ENCODE measurements at places on chromosomes 5 and 9. TPM values are rescaled to one million over a fixed set of nuclear protein-coding genes. Genes with fewer than 3 reads are reported as not detected.

DNA sequence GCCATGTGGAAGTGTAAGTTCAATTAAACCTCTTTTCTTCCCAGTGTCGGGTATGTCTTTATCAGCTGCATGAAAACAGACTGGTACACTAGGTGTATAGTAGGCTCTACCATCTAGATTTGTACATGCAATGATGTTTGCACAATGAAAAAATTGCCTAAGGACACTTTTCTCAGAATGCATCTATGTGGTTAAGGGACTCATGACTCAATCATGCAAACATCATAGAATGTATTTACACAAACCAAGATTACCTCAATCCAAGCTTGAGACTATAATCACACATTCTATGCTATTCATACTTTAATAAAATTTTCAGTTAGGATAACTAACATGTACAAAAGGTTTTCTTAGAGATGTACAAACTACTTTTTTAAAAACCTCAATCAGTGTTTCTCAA is 1164.5 kb downstream of the CDH12 start:
- DNase-seq = no peak

- DNase-seq = peak; percentile 64
These were observed 16.7 kb downstream of the ERAP1 start for GRCh38 chr5:96790961-96791504.

GRCh38 chr9:71681708-71682272 is 86.5 kb downstream of the CEMIP2 start:
- no peak for DNase-seq

DNA sequence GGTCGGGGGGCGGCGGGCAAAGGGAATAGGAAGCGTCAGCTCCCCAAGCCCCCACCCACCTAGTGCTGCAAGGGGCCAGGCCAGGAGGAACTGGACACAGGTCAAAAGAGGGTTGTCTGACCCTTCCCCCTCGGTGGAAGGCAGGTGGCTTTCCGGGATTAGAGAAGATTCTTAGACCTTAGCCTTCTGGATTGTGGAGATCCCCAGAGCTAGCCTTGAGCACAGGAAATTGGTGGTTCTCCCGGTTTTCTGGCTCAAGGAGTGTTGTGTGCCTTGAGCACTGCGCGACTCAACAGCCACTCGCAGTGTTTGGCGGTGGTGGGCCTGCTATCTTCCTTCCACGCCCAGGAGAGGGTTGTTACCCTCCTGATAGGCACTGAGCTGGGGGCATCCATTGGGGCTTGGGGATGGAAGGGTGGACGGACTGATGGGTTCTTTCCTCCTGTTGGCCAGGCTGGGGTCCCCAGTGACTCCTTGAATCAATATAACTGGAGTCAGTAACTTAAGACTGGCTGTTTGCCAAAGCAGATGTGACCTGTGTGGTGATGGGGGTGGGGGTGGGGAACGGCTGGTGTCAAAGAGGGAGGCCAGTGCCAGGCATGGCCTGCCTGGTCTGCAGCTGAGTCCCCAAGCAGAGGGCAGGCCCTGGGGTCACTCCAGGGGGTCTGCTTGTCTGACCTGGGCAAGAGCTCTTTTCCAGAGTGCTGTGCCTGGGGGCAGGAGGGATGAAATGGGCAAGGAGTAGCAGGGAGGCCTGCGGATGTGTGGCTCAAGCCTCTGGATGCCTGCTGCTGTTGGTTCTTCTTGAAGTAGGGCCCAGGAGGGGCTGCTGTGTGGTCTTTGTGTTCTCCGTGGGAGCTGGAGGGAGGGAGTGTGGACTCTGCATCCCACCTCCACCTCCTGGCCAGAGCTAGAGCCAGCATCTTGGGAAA is 2.1 kb downstream of the FGF18 start:
- DNase-seq = no peak

DNA sequence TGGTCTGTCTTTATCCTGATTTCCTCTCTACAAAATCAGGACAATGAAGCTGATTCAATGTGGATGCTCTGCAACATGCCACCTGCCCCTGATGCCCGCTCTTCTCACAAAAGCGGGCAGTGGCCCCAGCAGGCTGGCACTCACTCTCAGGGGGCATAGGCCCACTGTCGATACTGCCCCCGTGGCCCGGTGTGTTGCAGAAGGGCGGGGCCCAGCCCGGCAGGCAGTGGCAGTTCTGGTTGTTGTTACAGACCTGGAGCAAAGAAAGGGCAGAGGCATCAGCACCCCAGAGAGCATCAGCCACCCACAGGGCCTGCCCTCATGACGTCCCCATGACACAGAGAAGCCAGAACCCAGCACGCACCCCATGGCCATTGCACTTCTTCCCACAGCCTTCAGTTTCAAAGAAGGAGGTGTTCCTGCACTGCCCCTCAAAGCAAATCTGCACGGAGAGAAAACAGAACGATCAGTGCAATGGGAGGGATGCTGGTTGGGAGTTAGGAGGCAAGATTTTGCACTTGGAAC is 31.5 kb downstream of the NIPAL4 start:
- no peak for DNase-seq

CDX1 gene
- 429 TPM for total RNA-seq

DNA sequence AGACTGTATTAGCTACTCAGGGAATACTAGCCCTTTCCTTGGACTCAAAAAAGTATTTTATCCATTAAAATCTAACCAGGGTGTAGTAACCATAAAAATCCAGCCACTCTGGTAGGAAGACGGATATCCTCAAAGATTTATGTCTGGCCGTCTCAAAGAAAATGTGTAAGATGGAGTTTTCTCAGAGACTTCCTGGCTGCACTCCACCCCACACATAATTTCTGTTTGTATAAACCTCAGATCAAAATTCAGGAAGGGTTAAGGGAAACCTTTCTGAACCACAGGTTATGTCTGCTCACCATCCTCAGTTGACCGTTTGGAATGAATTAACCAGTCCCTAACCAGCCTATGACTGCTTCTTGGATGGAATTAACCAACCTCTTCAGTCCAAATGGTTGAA is 13.8 kb upstream of the SMIM23 start:
- no peak for DNase-seq

DNA sequence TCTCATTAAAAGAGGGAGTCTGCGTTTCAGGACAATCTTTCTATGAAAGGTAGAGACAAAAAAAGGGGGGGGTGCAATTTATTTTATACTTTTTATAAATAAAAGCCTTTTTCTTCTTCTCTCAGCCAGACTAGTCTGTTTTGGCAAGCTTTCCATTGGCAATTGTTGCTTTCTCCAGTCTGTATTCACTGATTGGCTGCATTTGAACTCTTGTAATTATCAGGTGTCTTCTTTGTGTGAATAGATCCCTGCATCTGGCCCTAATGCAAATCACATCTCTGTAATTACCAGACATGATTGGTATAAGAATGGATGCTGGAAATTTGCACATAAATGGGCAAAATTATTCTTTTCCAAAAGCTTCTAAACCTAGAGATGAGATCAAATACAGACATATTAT is 7.6 kb upstream of the EQTN start:
- no peak for DNase-seq

DNA sequence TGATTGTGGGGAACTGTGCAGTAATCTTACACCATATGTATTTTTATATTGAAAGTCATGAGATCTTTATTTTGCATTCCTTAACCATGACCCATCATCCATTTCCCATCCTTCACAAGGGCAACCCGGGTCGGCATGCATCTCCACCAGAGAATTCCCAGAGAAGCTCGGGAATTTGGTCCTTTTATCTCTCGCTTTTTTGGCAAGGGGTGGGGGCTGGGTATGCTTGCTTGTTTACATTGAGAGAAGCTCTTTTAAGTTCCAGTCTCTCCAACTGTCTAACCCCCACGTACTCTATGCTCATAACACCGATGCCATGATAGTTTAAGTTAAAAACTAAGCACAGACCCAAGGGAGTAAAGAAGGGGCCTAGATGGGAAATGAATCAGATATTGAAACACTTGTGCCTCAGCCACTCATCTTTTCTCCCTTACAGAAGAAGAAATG is 109.9 kb upstream of the NFIB start:
- no peak for DNase-seq

GRCh38 chr9:131851414-131851813 is 111.5 kb upstream of the RAPGEF1 start:
- no peak for DNase-seq

- no peak for DNase-seq
These were observed 83.2 kb upstream of the MYO10 start for GRCh38 chr5:17019324-17019723.

TAF11L5 gene
- total RNA-seq = not detected

C9orf72 gene
- total RNA-seq = 13.1 TPM

SLC36A2 gene
- not detected for total RNA-seq

GRCh38 chr9:21761309-21761901 is 41.0 kb upstream of the MTAP start:
- no peak for DNase-seq

GRCh38 chr5:119074419-119074818 is 3.5 kb downstream of the DMXL1 start:
- no peak for DNase-seq

GRCh38 chr5:96517295-96517694 is 84.2 kb upstream of the PCSK1 start:
- DNase-seq = no peak

DNA sequence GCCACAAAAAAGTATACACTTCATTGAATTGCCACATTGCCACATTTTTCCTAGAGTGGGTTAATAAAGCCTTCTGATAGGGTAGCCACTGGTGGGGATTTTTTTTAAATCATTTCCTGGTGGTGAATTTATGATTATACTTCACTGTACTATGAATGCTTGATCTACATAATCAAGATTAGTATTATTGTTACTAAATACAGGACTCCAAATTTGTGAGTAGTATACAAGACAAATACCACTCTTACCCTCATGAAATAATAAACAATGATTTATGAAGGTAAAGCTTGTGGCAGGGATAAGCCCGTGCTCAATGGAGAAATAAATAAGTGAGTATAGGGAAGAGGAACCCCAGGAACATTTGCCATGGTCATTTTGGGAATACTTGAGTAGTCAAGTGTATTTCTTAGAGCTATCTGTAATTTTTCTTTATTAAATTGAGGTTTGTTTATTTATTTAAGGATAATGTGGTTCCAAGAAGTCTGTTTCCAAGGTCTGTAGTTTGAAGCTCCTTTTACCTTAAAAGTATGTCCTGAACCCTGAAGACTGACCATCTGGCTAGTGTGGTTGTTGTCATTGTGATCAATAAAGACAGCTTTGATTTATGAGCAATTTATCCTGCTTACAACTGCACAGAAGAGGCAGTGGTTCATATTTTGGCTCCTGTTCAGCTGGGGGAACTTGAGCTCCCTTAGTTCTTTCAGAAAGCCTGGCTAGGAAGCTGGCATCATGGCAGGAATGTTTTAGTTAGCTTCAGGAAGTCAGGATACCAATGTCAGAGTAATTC is 118.6 kb downstream of the ZSWIM6 start:
- no peak for DNase-seq

PTAR1 gene
- total RNA-seq = 115 TPM

ZNF879 gene
- 3.2 TPM for total RNA-seq

GRCh38 chr5:119873611-119874010 is 244.3 kb downstream of the FAM170A start:
- DNase-seq = no peak

AIF1L gene
- 3.0 TPM for total RNA-seq

DNA sequence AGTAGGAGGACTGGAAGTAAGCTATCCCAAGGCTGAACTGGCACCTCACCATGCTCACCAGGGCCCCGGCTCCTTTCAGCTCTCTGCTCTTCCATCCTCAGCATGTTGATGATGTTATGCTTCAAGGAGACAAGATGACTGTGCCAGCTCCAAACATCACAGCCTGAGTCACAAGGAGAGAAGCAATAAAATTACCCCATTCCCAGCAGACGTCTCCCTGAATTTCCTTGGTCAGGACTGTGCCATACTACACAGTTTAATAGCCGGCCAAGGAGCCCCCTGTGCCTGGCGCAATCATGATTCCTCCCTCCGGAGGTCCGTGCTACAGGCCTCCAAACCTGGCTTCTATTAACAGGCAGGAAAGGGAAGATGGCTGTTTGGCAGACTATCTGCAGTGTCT is 51.2 kb upstream of the ROR2 start:
- DNase-seq = no peak

PCDH1 gene
- total RNA-seq = 169 TPM

ZNG1C gene
- total RNA-seq = 46.4 TPM

OCLN gene
- 103 TPM for total RNA-seq

- no peak for DNase-seq
These were observed 25.2 kb upstream of the BASP1 start for GRCh38 chr5:17192191-17192590.

DNA sequence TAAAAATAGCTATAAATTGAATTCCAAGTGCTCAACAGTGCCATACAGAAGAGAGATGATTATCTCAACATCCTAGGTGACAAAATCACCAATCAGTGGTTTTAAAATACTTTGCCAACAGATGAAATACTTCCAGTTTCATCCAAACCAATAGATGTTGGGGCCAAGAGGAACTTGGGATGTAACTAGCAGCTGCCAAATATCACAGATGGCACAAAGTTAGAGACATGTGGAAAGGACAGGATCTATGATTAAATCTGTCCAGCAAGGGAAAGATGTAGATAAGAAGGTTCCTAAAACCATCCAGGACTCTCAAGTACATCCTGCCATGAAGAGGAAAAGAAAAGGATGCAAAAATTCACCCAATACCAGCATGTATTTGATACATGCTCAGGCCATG is 23.8 kb downstream of the TRPM3 start:
- DNase-seq = no peak

OSTF1 gene
- 21.6 TPM for total RNA-seq

DNA sequence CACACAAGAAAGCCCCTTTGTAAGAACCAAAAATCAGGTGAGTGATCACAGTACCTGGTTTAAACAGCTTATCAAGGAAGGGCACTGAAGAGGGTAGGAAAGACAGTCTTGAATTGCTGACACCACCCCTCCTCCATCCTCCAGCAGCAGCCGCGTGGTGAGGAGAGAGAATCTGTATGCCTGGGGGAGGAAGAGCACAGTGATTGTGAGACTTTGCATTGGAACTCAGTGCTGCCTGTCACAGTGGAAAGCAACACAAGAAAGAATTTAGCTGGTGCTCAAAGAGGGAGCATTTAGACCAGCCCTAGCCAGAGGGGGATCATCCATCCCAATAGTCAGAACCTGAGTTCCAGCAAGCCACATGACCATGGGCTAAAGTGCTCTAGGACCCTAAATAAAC is 11.6 kb upstream of the STX17 start:
- DNase-seq = no peak

DNA sequence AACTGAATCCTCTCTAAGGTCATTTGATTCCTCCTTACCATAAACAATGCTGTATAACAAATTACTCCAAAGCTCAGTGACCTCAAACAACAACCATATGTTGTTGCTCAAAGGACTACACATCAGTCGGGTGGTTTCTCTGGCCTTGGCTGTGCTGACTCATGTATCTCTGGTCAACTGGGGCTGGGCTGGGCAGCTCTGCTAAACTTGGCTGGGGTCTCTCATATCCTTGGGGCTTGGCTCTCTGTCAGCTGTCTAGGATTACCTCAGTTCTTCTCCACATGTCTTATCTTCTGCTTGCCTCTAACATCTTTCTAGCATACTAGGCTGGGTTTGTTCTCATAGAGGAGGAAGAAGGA is 86.4 kb downstream of the GALNT10 start:
- DNase-seq = peak; percentile 56

- DNase-seq = no peak
These were observed 2.9 kb downstream of the SPTAN1 start for GRCh38 chr9:128555180-128555721.

- DNase-seq = no peak
These were observed 344.9 kb upstream of the PAPPA start for GRCh38 chr9:115808695-115809094.
